ENCODE measurements at places on chromosomes 1 and 21.

- no peak for DNase-seq
Measured at GRCh38 chr1:111952125-111952657, 37.3 kb downstream of the KCND3 start.

- DNase-seq: no peak
Measured at GRCh38 chr1:27296773-27297291, 25.1 kb upstream of the TMEM222 start.

GRCh38 chr1:23263380-23263887 lies 46.1 kb upstream of the HTR1D start:
- no peak for DNase-seq

DNA sequence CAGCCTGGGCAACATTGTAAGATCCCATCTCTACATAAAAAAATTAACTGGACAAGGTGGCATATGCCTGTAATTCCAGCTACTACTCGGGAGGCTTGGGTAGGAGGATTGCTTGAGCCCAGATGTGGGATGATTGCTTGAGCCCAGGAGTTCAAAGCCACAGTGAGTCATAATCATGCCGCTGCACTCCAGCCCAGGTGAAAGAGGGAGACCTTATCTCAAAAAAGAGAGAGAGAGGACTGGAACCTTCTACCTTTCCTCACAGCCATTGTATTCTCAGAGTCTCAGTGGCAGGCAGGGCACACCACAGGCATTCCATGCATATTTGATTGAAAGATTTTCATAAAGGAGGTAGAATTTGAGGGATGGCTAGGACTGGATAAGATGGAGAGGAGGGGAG lies 78.4 kb downstream of the KIF14 start:
- DNase-seq: no peak

DNA sequence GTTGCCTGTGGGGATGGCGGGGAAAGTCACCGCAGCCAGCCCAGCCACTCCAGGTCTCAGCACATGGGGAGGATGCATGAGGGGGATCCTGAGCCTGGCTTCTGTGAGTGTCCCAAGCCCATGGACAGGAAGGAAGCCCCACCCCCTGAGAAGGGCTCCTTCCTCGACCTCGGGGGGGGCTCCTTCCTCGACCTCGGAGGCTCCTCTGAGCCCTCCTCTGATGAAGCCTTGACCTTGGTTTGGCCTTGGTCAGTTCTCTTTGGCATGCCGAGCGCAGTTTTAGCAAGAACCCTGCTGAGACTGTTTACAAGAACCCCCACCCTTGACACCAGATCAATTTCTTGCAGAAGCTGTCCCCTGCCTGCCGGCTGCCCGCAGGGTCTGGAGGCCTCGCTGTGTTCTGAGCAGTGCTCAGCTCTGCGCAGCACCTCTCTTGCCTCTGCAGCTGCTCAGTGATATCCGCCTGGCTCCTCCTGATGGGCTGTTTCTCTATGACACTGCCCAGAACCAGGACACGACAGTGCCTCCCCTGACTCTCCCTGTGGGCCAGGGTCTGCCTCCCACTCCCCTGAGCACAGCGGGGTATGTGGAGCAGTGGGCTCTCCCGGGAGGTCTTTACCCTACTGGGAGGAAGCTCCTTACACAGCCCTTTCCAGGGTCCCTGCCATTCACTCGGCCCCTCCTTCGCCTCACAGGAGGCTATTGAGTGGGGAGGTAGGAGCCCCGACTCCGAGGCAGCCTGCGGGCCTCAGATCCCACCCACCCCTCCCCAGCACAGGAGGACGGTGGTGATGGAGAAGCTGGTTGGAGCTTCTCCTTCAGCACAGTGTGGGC lies 15.4 kb downstream of the ACTRT2 start:
- peak; percentile 79 for DNase-seq

GRCh38 chr1:21335750-21336224 lies 45.5 kb upstream of the ECE1 start:
- DNase-seq: no peak
